ENCODE measurements at places on chromosomes 2 and 18.

- DNase-seq, result no peak
Observed at GRCh38 chr18:49071317-49071716, 120.6 kb upstream of the SMAD7 start.

DNA sequence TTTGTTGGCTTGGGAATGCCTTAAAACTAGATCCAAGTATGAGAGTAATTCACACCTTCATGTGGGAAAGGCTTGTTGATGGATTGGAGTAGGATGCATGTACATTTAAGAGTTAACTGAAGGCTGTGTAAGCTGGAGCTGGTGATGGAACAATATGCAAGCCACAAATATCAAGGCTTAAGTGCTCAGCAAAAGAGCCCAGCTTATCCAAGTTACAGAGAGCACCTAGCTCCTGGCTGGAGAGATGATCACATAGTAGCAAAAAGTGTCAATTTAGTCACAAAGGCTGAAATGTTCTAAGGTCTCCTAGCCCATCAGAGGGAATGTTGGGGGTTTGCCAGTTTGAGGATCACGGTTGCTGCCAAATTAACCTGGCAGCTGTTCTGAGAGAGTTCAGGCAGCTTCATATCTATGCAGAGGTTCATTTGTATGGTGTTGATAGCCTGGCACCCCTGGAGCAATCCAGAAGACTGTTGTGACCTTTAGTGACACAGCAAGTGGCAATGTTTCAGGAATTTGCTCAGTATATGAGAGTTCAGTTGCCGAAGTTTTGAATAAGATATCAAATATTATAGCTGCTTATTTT, 228.2 kb downstream of the DOK6 start:
- DNase-seq, result no peak

DNA sequence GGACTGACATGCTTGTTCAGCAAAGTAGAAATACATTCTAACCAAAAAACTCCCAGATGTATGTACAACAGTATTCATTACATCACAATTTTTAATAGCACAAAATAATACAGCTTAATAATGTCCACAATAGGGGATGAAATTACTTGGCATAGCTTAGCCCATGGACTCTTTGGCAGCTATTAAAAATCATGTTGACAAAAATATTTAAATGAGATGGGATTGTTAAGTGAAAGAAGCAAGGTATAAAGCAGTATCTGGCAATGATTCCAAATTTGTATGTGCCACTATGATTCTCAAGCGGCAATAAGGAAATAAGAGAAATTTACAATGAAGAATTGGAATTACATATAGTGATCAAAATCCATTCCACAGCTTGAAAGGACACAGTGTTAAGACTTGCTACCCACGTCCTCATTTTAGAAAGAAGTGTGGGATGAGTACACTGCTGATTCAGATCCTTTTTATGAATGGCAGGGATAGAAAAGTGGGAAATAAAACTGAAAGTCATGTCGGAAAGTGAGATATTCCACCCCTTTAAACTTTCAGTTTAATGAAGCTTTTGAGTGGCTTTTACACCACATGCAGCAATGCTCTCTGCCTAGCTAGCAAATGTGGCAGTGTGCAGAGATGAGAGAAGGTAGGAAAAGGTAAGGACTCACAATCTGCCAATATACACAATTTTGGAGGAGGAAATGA, 2.4 kb downstream of the GAREM1 start:
- DNase-seq, result no peak

DNA sequence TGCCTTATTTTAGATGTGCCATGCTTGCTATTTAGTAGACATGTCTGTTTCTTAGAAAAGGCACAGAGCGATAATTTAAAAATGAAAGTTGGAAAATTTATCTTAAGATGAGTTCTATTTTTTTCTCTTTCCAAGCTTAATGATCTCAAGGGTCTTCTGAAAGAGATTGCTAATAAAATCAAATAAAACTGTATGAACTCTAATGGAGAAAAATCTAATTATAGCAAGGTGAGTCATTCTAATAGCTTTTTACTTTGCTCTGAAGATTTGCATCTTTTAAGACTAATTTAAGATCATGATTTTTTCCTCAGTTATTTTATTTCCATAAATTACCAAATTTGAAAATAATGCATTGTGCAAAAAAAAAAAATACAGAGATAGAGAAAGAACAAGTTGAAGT, 36.1 kb upstream of the SPP2 start:
- DNase-seq, result no peak

GRCh38 chr2:239273280-239274234, 127.3 kb downstream of the HDAC4 start:
- peak; percentile 70 for DNase-seq

DNA sequence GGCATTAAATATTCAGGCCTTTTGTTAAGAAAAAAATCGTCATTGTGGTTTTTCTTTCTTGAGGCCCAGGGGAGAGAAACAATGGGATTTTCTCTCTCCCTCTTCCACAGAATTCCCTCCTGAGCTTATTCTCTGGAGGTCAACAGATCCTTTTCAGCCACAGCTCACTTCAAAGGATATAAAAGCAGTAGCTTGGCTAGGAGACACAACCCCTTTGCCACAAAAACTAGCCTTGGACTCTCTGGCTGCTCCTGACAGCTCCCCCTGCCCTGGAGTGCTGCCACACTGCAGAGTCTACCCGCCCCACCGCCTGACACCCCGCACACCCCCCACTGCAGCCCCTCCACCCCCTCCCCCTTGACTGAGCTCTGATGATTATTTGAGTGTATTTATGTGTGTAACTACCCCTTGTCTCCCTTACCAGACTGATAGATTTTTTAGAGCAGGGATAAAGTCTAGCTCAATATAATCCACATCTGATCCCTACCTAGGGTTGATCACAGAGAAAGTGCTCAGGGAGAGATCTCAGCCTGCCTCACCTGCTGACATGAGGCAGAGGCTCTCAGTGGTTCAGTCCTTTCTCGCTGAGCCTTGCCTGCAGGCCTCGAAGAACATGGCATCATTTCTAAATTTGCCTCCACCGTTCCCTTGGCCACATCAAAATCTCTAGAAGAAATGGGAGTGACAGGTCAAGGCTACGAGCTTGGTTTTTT, 132.2 kb upstream of the SP5 start:
- no peak for DNase-seq

DNA sequence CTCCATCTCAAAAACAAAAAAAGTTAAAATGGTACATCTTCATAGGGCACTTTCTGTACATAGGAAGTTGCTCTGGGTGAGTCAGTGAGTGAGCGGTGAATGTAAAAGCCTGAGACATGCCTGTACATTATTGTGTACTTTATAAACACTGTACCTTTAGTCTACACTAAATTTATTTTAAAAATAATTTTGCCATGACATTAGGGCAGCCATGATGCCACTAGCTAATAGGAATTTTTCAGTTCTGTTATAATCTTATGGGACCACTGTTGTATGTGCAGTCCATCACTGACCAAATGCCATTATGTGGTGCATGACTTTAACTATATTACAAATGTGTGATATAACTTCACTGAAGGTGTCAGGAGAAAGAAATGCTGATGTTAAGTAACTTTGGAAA, 11.0 kb upstream of the TXNDC2 start:
- no peak for DNase-seq

DNA sequence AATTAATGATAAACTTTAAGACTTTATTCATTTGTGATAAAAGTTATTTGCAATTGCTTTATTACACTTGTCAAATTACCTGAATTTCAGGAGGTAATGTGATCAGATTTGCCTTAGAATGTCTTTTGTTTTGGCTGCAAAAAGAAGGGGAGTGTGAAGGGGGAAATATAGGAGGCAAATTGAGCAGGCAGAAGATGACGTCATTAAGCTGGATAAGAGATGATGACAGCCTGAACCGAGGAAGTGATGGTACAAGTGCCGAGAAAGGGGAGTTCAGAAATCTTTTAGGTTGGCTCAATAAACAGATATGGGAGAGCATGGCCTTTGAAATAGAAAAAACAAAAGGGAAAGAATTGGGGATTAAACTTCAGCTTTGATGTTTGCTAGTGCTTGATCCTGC, 73.0 kb upstream of the TTN start:
- no peak for DNase-seq

DNA sequence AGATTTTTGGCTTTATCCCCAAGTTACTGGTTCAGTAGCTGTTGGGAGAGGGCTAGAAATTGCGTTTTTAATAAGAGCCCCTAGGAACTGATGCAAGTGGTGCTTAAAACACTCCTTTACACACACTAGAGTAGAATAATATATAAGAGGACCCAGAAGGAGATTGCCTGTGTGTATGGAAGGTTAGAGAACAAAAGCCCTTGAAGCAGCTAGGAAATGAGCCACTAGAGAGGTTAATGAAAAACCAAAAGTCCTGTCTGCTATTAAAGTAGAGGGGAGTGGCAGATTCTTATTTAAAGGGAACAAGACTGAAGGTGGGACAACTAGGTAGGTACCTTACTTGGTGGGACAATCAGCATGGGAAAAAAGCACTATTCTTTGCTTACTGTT, 14.4 kb upstream of the SLC39A10 start:
- DNase-seq, result no peak

- no peak for DNase-seq
Observed at GRCh38 chr2:155157065-155157464, 458.6 kb downstream of the KCNJ3 start.

DNA sequence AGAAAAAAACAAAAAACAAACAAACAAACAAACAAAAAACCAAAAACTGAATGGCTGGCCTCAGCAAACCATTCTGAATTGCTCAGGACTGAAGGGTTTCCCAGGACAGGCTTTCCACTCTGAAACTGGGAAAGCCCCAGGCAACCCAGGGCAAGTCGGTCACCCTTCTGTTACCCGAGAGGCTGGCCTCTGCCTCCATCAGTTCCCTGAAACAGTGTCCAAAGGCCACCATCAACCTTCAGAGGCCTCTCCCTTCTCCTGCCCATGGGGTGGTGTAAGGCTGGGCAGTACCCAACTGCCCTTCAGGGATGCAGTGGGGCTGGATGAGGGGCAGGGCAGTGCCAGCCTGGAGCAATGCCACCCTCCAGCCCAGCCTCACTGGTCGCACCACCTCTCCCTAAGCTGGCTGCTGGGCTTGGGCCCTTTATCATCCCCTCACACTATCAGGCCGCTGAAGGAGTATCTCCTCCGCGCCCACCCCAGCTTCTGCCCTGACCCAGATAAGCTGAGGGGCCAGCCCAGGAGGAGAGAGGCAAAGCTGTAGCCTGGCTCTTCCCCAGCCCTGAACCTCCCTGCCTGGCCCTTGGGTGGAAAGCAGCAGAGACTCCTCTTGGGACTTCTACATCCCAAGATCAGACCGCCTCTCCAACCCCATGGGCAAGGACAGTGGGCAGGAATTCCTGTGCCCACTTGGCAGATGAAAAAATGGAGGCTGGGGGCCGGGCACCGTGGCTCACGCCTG, 35.9 kb downstream of the ZFP36L2 start:
- no peak for DNase-seq

- DNase-seq, result no peak
Observed at GRCh38 chr18:70200286-70200685, 5.2 kb downstream of the RTTN start.

DNA sequence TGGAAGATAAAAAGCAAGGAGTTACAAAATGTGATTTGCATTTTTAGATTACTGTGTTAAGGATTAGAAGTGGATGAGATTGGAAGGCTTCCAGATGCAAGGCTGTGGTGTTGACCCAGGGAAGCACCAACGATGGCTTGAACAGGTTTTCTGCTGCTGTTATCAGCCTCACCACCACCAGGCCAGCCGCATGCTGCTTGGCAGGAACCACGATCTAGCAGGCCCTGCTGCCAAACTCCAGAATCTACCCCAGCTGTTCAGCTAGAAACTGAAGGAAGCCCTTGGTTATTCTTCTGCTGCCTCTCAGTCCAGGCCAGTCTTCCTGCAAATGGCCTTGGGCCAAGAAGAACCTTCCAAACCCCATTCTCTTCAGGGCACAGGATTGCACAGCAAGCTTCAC, 133.9 kb downstream of the MTCL1 start:
- DNase-seq, result no peak

GRCh38 chr2:19932928-19933327, 31.1 kb upstream of the TTC32 start:
- no peak for DNase-seq

DNA sequence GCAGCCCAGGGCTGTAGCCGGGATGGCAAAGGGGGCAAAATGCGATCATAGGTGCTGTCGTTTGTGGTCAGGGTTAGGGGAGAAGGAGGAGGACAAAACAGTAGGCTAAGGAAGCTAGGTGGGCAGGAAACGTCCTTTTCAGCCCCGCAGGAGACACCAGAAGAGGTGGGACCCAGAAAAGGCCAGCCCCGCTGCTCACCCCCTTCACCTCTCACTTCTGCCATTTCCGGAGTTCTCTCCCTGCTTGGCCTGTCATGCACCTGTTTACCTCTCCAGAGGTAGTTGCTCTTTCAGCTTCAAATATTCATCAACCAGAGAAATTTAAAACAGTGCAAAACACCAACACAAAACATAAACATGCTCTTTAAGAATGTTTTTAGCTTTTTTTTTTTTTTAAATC, 849 bp downstream of the AQP4 start:
- DNase-seq, result no peak

DNA sequence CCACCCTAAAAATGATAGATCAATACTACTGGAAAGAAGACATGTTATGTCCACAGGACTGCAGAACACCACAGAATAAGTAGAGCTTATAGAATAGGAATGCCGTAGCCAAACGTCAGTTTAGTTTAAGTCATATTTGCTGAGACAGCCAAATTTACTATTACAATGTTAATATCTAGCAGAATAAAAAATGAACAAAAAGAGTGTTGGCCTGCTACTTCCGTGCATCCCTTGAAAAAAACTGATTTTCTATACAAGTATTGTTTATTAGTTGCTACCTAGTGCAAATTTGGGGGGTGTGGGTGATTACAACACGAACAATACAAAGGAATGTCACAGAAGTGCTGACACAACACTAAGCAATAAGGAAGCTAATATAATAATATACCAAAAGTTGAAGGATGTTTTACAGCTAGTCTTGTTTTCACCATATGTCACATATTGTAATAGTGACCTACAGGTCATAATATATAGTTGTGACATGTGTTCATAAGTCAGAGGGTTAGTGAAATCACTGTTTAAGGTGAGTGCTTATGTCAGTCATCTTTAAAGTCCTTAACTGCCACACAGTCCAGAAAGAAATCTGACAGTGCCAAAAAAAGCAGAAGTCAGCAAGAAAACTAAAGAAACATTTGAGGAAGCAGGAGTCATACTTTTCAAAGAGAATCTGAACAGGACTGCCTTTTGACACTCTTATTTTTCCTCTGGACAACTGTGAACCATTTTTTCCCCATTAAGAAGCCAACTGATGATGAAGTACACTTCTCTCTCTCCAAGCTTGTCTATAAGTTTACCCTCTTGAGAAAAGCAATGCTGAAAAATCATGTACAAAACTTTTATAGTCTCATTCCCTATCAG, 376.4 kb downstream of the ZEB2 start:
- DNase-seq, result peak; percentile 1

- DNase-seq, result no peak
Observed at GRCh38 chr2:224319750-224320149, 82.2 kb downstream of the FAM124B start.

GRCh38 chr2:186714611-186715010, 20.8 kb downstream of the FAM171B start:
- no peak for DNase-seq

GRCh38 chr2:213766062-213766461, 481.8 kb downstream of the SPAG16 start:
- no peak for DNase-seq
